ENCODE measurements at places on chromosomes 6 and 20.

GRCh38 chr6:79072640-79073181, 5.3 kb downstream of the PHIP start:
- no peak for DNase-seq

GRCh38 chr6:141562186-141562811, 570.4 kb upstream of the GJE1 start:
- DNase-seq, result peak; percentile 61

- DNase-seq, result peak; percentile 9
Measured at GRCh38 chr6:13526727-13527670, 39.6 kb upstream of the GFOD1 start.

GRCh38 chr6:4606821-4607704, 169.1 kb upstream of the CDYL start:
- DNase-seq, result no peak

GRCh38 chr6:3857468-3858456, 8.6 kb downstream of the FAM50B start:
- DNase-seq, result no peak

DNA sequence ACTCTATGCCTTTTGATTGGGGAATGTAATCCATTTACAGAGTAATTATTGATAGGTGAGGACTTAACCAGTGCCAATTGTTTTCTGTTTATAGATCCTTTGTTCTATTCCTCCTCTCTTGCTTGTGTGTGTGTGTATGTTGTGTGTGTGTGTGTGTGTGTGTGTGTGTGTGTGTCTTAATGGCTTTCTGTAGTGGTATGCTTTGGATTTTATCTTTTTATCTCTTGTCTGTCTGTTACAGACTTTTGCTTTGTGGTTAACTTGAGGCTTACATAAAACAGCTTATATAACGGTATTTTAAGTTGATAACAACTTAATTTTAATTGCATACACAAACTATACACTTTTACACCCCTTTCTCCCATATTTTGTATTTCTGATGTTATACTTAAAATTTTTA, 54.7 kb downstream of the CDC5L start:
- DNase-seq, result no peak

DNA sequence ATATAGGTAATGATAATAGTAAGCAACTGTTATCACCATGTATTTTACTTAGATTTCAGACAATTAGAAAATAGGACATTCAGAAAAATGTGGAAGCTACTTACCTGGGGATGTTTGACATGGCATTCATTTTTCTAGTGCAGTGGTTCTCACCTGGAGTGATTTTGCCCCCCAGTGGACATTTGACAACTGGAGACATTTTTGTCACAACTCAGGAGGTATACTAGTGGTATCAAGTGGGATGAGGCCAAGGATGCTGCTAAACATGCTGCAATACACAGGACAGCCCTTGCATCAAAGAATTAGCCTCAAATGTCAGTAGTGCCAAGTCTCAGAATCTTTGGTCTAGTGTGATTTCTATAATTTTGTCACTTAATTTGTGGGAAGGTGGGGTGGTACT, 36.1 kb downstream of the NUS1 start:
- DNase-seq, result no peak

DNA sequence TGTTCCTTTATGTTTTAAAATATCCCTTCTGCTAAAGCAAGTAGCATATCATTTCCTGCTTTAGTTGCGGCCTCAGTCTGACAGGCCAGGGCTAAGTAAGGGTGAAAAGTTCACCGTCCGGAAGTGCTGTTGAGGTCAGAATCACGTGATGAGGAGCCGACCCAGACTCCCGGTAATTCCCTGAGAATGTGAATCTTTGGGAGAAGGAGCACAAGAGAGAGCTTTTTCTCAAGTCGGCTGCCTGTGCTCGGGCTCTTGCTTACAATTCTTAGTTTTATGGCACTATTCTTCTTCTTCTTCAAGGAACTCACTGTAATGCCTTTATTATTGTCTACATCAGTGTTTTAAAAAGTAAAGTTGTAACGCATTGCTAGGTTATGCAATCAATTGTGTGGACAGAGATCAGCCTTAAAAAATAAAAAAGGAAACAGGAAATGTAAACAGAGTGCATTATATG, 309.3 kb downstream of the PRL start:
- DNase-seq, result peak; percentile 57

GRCh38 chr6:153126218-153126617, 4.9 kb downstream of the RGS17 start:
- DNase-seq, result no peak

DNA sequence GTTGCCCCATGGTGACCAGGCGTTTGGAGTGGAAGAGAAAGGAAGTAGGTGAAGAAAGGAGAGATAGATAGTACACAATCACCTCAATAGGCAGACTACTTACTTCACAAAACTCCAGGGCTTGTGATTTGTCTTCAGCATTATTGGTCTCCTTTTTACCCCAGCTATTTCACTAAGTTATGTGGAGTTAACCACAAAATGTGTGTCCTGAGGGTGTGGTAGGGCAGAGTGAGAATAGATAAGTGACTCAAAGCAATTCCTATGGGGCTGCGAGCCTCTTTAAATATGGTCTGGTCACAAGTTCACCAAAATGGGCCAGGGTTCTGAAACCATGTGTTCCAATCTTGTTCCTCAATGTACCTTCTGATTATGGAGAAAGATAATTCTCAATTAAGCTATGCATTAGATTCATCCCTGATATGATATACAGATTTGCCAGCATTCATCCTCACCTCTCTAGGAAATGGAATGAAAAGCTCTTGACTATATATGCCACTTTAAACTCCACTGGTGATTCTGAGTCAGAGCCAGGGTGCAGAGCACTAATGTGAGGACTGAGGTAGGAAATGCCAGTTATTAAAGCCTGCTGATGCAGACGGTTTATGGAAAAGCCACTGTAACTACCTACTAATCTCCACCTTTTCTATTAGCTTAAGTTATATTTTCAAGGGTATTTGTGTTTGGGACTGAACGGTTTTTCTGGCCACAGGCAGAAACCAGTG, 310.6 kb upstream of the MANEA start:
- no peak for DNase-seq

DNA sequence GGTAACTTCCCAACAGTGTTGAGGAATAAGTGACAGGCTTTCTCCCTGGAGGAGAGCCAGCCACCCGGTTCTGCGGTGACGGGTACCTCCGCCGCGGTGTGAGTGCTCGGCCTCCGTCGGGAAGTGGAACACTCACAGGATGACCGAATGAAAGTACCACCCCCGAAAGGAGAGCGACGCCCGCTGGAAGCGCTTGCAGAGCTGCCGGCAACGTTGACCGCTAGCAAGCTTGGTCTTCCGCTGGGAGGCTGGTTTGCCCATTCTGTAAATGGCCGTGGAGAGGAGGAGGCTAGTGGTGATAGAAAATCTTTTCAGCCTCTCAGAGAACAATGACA, 614 bp upstream of the TMEM242 start:
- peak; percentile 73 for DNase-seq

DNA sequence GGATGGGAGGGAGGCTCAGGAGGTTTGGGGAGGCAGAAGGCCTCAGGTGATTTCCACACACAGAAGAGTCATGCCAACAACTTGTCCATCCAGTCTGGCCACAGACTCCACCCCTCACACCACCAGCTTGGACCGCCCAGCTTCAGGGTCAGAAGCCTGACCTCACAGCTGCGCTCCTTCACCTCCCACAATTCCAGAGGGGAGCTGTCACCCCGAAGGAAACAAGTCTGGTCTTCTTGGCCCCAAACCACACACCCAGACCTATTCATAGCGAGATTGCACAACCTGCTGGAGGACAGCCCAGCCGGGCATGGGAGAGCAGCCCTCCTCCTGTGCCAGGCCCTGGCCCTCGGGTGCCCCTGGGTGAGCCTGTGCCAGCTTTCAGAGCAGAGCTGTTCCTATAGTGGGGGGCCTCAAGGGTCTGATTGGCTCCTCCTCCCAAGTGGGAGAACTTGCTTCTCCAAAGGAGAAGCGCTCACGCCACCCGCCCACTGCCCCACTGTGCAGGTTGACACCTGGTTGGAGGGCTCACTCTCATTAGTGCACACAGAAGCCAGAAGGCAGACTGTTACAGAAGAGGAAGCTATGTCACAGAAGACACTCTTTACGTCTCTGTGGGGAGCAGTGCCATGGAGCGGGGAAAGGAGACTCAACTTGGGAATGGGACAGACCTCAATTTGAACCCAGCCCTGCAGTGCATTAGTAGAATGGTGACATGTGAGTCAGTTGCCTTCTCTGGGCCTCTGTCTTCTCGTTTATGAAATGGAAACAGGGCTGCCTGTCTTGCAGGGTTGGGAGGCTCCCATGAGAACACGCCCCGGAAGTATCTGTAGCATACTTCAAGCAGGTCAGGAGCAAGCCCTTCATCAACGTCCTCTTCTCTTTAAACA, 128.8 kb downstream of the FOXO3 start:
- DNase-seq, result no peak

- DNase-seq, result peak; percentile 56
Measured at GRCh38 chr6:12150812-12151432, 138.8 kb downstream of the HIVEP1 start.

DNA sequence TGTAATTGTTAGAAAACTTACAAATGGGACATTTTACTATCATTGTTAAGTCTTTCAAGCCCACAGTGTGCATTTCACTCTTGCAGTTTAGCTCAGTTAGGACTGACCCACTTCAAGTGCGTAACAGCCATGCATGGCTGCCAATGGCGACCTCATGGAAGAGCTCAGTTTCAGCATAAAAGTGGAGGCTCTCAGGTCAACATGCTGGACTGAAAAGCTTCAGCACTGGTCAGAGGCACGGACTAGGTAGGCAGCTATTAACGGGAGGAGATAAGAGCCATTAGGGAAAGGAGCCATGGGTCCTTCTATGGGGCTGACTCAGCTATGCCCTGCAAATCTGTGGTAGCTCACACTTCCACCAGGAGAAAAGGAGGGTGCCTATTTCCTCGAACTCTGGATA, 101.8 kb downstream of the TTLL2 start:
- DNase-seq, result no peak

- peak; percentile 47 for DNase-seq
Measured at GRCh38 chr6:83514866-83515466, 2.6 kb downstream of the PRSS35 start.

GRCh38 chr6:26130581-26131249, 43.5 kb downstream of the HFE start:
- DNase-seq, result no peak

DNA sequence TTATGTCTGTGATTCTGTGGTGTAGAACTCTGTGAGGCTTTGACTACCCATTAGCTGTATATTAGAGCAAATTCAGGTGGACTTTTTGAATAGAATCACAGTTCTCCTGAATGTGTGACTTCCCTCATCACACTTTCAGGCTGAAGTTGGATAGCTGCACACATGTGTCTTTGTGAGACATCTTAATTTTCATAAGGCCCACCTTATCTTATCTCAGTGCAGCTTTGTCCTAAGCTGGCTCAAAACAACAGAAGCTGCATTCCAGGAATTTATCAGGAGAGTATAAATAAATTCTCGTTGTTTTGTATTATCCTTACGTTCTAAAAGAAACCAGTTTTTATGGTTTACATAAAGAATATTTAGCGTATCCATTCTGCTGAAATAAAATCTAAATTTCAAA, 26.2 kb upstream of the SLC35D3 start:
- DNase-seq, result no peak

DNA sequence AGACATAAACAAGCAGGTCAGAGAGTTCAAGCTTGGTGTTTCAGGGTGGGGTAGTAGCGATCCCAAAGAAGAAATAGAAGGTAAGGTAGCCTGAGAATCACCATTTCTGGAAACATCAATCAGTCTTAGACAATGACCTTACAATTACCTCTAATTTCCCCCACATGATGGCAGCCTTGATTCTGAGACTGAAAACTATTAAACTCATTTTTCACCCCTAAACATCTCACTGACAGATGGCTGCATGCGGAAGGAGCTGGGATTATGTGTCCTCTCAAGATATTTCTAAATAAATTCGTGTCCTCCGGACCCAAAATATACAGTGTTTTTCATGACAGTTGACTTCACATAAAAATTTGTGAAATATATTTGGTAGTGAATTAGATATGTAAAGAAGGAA, 61.0 kb downstream of the KIF6 start:
- no peak for DNase-seq

GRCh38 chr6:110781522-110782214, 33.6 kb downstream of the CDK19 start:
- no peak for DNase-seq

GRCh38 chr6:161223646-161224045, 50.2 kb downstream of the AGPAT4 start:
- DNase-seq, result no peak

DNA sequence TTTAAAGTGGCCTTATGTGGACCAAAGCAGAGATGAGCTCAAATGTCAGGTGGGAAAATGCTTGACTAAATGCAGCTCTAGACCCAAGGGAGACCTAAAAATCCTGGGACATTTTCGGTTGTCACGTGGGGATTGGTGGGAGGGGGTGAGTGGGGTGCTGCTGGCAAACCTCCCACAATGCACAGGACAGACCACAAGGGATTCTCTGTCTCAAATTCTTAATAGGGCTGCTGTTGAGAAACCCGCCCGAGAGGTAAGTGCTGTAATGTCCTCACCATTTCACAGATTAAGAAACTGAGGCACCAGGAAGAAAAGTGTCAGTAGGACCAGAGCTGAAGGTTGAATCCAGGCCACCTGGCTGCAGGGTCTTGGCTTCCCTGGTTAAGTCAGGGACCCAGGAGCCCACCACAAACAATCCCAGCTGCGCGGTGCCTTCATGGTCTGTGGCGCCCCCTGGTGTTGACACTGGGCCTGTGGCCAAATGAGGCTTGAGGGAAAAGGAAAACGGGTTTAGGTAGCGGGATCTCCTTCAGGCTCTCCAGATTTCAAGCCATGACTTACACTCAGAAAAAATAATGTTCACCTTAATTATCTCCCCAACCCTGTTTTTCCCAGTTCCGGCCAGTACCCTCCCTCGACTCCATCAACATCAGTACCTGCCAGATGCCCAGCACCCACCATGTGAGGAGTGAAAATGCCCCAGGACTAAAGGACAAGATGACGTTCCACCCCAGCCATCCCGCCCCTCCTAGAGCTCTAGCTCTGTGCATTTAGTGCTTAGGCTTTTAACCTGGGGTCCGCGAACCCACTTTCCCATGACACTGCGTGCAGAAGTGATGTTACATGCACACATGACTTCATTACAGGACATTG, 7.2 kb downstream of the HLA-G start:
- peak; percentile 64 for DNase-seq

- no peak for DNase-seq
Measured at GRCh38 chr20:4150070-4150441, 134.7 kb upstream of the RNF24 start.
